ENCODE measurements at places on chromosomes 1 and 21.

DNA sequence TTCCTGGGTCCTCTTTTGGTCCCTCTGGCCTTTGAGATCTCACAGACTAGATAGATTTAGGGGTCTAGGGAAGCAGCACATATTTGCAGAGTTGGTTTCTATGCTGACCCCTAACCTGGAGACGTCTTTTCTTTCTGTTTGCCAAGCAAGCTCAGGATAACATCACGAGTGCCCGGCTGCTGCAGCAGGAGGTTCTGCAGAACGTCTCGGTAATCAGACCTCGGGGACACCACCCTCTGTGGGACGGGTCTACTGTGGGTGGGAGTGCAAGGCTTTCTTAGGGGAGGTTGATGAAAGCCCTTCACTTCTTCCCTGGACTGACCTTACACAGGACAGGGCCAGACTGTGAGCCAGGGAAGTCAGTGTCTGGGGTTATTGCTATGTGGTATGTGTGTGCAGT is 2.9 kb downstream of the IL24 start:
- H3K4me3 ChIP-seq, result no peak overlapping the region
- H3K27me3 ChIP-seq, result peaks cover 2% of the 10 kb centered on the region
- H3K27ac ChIP-seq, result no peak overlapping the region
- peaks cover 16% of the 10 kb centered on the region for H3K4me1 ChIP-seq
- peaks cover 13% of the 10 kb centered on the region for H3K36me3 ChIP-seq
- DNase-seq, result no peak

- no peaks in the 10 kb centered on the region for H3K27me3 ChIP-seq
- H3K36me3 ChIP-seq, result peaks cover 67% of the 10 kb centered on the region
- H3K4me3 ChIP-seq, result no peak overlapping the region
- H3K27ac ChIP-seq, result no peak overlapping the region
- no peak for DNase-seq
Observed at GRCh38 chr1:244414543-244414942, 37.2 kb downstream of the ADSS2 start.

DNA sequence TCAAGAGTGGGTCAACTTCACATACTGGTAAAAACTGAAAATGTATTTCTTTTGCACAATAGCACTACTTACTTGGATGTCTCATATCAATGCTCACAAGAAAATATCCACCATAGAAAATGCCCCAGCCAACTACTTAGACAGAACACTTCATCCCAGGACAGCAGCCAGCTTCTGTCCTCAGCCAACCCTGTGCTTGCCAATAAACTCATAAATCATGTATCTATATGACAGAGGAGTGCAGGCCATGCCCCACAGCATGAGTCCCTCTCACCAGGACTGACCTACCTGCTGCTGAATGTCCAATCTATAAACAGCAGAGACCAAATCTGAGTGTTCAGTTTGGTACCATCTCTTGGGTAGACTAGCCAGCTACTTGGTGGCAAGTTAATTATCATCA is 179.3 kb downstream of the OMA1 start:
- H3K4me1 ChIP-seq, result no peaks in the 10 kb centered on the region
- DNase-seq, result no peak
- no peak overlapping the region for H3K4me3 ChIP-seq
- peaks cover 3% of the 10 kb centered on the region for H3K27me3 ChIP-seq
- H3K36me3 ChIP-seq, result no peaks in the 10 kb centered on the region

DNA sequence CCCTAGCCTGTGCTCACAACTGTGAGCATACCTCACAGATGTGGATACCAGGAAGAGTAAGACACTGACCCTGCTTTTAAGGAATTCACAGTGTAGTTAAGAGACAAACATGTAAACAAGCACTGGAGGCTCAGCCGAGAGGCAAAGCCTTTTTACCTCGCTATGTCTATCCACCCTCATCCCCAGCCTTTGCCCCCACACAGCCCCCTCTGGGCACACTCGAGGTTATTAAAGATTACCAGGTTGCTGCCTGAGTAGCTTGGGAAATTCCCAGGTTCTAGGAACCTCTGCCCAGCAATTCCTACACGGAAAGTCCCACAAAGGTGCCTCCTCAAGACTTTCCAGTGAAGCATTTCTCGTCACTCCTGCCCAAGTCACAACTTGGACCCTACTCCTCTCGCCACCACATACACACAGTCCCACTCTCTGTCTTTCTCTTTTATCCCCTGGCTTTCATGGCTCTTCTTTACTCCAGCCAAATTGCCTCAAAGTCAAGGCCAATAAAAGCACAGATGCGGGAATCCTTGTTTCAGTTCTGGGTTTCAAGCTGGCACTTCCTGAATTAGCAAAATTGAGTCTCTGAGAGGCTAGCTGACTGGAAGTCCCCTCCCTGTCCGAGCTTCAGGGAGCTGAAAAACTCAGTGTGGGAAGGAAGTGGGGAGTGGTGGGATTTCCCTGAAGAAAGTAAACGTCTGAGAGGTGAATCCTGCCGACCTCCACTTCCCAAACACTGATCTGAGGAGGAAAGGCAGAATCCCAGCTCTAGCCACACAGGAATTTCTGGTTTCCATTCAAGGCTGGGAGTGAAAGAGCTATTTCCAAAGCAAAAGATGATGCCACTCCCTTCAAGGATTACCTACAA is 7.6 kb downstream of the DENND2D start:
- no peak for DNase-seq
- H3K27ac ChIP-seq, result peak overlapping the region; percentile 83
- H3K4me3 ChIP-seq, result peak overlapping the region; percentile 17
- peaks cover 95% of the 10 kb centered on the region for H3K36me3 ChIP-seq
- no peaks in the 10 kb centered on the region for H3K27me3 ChIP-seq

DNA sequence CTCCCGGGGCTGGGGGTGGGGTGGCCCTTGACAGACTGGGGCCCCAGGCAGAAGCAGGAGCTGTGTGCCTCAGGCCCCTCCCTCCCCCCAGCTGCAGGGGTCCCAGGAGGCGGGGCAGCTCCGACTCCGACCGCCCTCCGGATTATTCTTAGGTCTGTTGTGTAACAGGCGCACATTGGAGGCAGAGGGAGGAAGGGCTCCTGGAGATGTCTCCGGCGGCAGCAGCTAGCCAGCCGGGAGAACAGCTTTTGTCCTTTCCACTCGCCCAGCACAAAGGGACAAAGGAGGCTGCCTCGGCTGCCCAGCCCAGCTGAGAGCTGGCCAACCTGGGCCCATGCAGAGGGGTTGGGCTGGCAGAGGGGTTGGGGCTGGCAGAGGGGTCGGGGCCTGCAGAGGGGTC is 29.7 kb upstream of the PLCH2 start:
- H3K27ac ChIP-seq, result no peak overlapping the region
- peaks cover 19% of the 10 kb centered on the region for H3K27me3 ChIP-seq
- H3K4me3 ChIP-seq, result no peak overlapping the region
- H3K4me1 ChIP-seq, result no peaks in the 10 kb centered on the region
- no peak for DNase-seq

DNA sequence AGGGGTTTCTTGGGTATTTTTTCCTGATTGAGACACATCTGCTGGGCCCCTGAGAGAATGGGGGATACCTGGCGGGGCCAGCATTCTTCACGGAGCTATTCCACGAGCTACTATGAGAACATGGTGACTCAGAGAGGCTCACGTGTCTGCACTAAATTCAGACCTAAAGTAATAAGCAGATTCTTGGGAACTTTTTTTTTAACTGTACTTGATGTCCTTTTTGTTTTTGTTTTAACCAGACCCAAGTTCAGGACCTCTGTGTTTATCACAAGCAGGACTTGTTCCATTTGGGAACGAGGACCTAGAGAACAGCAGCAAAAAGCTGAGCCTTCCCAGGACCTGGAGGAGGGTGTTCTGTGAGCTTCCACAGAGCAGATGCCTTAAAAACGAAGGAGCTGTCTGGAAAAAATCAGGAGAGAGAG is 44.0 kb downstream of the EVA1C start:
- H3K36me3 ChIP-seq, result no peaks in the 10 kb centered on the region
- no peak overlapping the region for H3K27ac ChIP-seq
- no peak overlapping the region for H3K4me3 ChIP-seq
- H3K27me3 ChIP-seq, result no peaks in the 10 kb centered on the region
- no peaks in the 10 kb centered on the region for H3K4me1 ChIP-seq

DNA sequence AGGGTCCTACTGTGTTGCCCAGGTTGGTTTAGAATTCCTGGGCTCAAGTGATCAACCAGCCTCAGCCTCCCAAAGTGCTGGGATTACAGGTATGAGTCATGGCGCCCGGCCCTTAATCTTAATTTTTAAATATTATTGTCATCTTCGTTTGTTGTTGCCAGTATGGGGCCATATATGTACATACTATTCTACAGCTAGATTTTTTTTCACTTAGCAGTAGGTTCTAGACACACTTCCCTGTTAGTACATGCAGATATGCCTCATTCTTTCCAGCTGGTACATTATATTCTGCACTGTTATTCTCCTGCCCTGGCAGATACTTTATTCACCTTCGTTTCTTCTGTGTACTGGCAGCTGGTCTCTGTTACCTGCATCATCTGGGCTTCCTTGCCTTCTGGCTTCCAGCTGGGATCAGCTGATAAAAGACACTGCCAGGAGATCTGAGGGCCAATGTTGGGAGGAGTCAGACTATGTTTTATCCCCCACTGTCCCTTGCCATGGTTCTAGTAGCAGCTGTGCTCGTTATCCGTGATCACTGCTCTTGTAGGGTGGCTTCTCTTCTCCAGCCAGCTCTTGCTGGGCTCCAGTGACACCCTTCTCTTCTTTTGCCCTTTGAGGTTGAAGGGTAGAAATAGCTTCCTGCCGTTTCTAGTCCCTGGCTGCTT is 24.7 kb downstream of the ST3GAL3 start:
- H3K27ac ChIP-seq, result no peak overlapping the region
- peaks cover 3% of the 10 kb centered on the region for H3K4me1 ChIP-seq
- H3K4me3 ChIP-seq, result no peak overlapping the region
- peaks cover 9% of the 10 kb centered on the region for H3K36me3 ChIP-seq

GRCh38 chr21:41769521-41769920 is 2.7 kb upstream of the RIPK4 start:
- peaks cover 28% of the 10 kb centered on the region for H3K4me1 ChIP-seq
- H3K4me3 ChIP-seq, result no peak overlapping the region
- DNase-seq, result no peak
- no peak overlapping the region for H3K27ac ChIP-seq
- peaks cover 71% of the 10 kb centered on the region for H3K27me3 ChIP-seq

DNA sequence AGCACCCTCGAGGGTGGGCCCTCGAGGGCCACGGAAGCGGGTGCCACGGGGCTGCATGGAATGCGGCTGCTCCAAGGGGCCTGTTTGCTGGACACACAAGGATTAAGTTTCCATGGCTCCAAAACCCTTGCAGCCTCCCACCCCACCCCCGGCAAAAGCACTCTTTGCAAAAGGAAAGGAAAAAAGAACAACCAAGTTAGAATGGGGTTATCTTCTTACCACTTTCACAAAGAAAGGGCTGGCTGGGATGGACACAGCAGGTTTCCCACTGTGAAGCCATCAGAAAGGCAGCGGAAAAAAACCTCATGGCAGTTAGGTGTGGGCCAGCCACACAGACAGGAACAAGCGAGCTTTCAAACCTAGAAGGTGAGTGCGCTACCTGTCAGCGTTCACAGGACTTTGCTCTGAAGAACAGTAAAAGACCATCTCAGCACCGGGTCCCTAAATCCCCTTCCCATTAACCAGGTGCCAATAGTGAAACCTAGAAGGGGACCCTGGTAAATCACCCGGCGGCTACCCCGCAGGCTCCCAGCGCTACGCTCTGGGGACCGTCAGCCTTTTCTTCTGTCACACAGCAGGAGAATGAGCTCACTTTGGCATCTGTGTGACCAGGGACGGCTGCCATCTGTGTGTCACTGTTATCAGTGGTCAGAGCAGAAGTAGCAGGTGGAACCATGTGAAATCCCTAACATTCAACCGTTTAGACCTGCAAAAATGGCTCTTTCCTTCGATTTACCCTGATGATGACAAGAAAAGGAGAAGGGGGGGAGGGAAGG is 93.0 kb downstream of the SIM2 start:
- no peak overlapping the region for H3K27ac ChIP-seq
- no peaks in the 10 kb centered on the region for H3K27me3 ChIP-seq
- no peaks in the 10 kb centered on the region for H3K4me1 ChIP-seq
- H3K36me3 ChIP-seq, result peaks cover 3% of the 10 kb centered on the region
- no peak overlapping the region for H3K4me3 ChIP-seq

DNA sequence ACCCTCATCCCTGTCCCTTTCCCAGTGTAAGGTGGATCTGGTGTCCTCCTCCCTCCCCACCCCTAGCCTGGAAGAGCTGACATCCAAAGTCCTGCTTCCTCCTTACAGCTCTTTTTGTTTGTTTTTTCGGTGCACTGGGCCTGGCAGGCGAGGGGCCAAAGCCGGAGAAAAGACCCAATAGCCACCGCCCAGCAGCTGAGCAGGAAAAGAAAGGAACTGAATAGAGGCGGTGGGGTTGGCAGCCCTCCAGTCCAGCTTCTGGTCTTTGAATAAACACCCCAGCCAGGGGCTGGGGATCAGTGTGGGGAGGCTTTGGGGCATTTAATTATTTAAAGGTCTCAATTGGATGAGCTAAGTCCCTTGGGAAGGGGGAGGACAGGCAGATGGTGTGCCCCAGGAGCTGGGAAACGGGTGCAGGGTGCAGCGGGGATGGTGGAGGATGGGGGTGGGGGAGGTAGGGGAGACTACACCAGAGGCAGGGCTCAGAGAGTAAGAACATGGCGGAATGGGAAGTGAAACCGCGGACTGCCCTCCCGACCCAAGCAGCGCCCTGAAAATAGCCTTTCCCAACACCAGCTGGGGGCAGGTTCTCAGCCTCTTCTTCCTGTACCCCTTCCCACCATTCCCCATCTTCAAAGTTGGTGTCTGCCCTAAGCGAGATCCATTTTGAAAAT is 20.2 kb downstream of the BTG2 start:
- DNase-seq, result no peak
- peaks cover 79% of the 10 kb centered on the region for H3K4me1 ChIP-seq
- H3K27ac ChIP-seq, result peak overlapping the region; percentile 67
- no peaks in the 10 kb centered on the region for H3K36me3 ChIP-seq

GRCh38 chr1:235199441-235199840 is 38.4 kb upstream of the RBM34 start:
- no peaks in the 10 kb centered on the region for H3K27me3 ChIP-seq
- peaks cover 10% of the 10 kb centered on the region for H3K36me3 ChIP-seq
- no peak overlapping the region for H3K27ac ChIP-seq

- H3K36me3 ChIP-seq, result peaks cover 3% of the 10 kb centered on the region
- peaks cover 49% of the 10 kb centered on the region for H3K27me3 ChIP-seq
- no peak overlapping the region for H3K4me3 ChIP-seq
- DNase-seq, result no peak
Observed at GRCh38 chr1:25702101-25702775, 85.6 kb downstream of the MAN1C1 start.
